ENCODE measurements at places on chromosomes 7 and 10. TPM values are rescaled to one million over a fixed set of nuclear protein-coding genes. Genes with fewer than 3 reads are reported as not detected.

DNA sequence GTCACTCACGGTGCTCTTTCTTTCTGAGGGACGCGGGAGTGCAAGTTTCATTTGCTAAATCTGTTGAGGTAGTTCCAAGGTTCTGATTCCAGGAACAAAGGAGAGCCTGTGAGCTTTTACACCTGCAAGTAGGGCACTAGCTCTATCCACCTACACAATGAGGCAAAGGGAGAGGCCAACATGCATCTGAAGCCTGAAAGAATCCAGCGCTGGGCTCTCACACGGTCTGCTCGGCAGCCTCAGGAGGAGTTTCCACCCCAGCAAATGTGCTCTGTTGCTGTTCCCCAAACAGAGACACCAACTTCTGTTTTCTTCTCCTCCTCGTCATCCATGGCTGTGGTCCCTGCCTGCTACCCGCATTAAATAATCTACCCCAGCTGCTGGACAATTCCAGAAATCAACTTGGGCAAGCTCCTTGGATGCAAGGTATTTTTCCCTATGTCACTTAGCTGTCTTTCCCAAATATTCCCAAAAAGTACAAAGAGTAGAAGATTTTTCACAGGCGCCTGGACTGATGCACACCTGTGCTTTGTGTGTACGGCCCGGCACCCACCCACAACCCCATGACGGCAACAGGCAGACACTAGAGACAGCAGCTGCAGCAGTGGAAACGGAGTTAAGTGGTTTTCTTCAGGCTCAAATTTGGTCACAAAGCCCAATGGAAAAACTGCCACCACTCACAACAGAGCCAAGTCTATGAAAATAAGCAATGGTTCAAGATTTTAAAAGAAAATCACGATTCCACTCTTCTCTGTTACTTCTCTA, 176.8 kb downstream of the ZMYND11 start:
- DNase-seq = no peak

Gene UNCX
- total RNA-seq = not detected

DNA sequence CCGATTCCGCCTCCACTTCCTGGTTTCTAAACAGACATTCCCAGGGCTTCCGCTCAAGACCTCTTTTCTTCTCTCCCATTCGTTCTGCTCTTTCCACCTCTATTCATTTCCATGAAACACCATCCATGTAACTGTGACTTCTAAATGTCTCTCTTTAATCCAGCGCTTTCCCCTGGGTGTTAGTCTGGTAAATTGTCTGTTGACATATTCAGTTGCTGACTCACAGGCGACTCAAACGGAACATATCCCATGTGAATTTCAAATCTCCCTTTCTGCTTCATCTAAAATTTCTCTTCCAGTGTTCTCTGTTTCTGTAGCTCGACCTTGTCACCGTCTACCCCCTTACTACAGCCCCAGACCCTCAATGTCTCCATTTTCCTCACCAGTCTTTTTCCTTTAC, 119.1 kb downstream of the PFKFB3 start:
- DNase-seq = no peak

GRCh38 chr10:5466451-5467206, 32.7 kb downstream of the CALML5 start:
- DNase-seq = peak; percentile 87

Gene SLC13A1
- total RNA-seq = not detected

DNA sequence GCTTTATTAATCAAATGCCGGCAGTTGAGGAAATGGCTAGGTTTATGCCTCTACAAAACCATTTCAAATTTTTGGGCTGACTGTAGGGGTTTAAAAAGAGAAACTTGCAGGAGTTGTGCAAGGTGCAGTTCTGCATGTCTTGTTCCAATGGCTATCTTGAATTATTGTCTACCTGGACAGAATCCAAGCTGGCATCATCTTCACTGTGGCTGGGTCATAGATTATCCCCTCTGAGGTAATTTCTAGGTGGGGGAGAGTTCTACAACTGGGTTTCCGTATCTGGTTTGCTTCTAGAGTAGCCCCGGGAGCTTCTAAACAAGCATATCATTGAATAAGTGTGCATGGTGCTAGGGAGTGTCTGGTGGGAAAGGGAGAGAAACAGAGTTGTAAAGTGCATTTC, 16.9 kb downstream of the BET1 start:
- DNase-seq = no peak

DNA sequence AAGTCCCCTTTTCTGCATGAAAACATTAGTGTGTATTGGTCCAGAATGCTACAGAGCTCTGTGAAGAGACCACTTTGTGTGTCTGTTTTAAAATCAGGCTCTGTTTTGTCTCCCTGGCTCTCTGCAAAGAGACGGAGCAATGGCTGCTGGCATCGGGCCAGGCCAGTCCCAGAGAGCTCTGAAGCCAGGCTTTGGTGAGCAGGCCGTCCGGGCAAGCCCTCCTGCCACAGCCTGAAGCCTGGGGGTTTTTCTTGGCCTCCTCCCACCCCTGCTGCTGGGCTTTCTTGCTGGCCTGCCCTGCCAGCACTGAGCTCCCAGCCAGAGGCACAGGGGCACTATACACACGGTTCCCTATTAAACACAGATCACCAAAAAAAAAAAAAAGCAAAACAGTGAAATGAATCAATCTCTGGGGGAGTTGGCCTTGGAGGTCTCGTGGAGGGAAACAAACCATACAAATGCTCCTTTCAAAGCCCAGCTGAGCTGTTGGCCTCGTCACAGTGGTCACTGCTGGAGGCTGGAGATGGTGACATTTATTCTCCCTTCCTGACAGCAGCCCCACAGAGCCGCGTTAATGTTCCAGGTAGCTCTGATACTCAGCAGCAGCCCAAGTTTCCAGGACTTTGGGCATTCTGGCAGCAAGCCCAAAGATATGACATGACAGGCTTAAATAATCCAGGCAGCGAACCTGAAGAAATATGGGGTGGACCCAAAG, 237.2 kb downstream of the TCF7L2 start:
- DNase-seq = peak; percentile 64

Gene SKIDA1
- total RNA-seq = 2.7 TPM

DNA sequence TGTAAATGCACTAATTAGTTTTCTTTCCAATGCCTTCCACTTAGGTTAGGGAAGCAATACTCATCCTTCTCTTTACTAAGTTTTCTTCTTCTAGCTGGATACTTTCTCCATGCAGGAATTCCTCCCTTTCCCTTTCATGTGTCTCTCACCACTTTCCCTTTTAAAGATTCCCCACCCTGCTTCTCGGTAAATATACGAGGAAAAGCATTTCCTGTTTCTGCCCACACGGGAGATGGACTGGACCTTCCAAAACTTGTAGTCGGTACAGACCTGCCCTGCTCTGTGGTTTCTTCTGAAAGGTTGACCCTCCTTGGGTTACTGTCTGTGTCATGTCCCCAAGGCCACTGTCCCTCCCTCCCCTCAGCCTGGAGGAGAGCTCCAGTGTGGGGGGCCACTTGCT, 58.9 kb upstream of the LYZL2 start:
- DNase-seq = no peak

Gene LRRC18
- not detected for total RNA-seq

DNA sequence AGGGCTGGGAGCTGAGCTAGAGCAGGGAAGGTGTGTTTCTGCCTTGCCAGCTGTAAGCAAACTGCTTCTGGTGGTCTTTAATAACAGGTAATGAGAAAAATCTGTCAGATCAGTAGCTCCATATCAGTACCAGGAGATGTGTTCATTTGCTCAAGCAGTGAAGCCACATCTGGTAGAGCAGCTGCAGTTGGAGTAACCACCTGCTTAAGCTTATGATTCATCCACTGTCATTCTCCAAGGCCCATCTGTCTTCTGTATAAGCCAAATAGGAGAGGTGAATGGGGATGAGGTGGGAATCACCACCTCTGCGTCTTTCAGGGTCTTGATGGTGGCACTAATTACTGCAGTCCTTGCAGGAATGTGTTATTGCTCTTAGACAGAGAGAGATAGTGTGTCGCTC, 18.4 kb upstream of the COBL start:
- no peak for DNase-seq

Gene DRGX
- total RNA-seq = not detected

Gene ABCA13
- under 0.01 TPM for total RNA-seq

GRCh38 chr7:13259930-13260329, 572.5 kb downstream of the ARL4A start:
- no peak for DNase-seq

DNA sequence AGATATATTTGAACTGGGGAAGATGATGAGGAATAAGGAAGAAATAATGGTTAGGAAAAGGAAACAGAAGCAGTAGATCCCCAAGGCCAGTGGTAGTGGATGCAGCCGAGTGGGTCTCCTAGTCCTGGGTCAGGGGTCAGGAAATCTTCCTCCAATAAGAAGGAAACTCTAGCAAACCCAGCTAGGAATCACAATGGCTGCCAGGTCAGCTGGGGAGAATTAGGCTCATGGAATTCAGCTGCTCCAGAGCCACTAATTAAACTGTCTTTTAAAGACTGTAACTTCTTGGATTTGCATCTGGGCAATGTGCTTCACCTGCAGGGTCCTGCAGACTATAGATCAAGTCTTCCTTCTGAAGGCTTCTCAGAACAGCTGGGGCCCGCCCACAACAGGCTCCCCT, 644.4 kb downstream of the KCNMA1 start:
- DNase-seq = no peak

GRCh38 chr7:33701927-33702326, 203.4 kb upstream of the BMPER start:
- no peak for DNase-seq

Gene AFAP1L2
- total RNA-seq = 19.3 TPM

DNA sequence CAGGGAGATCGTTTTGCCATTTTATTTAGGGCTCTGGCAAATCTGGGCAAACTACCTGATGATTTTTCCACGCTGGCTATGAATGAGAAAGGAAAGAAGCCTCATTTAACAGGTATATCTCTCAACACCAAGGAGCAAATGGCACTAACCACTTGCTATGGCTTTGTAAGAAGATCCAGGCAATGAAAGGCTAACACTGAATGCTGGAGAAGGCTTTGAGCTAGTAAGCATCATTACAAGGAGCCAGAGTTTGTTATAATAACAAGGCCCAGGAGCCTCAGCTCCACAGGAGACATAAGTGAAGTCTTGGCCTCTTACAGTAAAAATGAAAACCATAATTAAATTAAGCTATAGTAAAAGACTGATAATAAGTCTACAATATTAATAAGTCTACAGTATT, 123.1 kb downstream of the CNOT4 start:
- DNase-seq = no peak

Gene PCGF6
- total RNA-seq = not detected

- DNase-seq = no peak
Measured at GRCh38 chr10:101256387-101256786, 27.1 kb upstream of the LBX1 start.

DNA sequence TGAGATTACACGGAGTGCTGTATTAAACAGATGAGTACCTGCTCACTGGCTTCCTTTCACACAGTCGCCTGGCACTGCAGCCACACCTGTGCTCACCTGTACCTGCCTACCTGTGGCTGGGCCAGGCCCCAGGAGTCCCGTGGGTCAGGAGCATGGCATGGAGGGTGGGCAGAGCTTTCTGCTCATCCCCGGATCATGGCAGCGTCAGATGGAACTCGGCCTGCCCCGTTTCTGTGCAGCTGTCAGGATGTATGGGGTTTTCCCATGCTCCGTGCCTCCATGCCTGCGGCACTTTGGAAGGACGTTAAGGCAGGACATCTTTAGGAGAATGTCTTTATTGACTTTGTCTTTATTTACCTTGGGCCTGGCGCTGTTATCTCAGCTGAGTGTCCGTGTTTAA, 112.2 kb downstream of the MGMT start:
- no peak for DNase-seq

Gene WIPF3
- not detected for total RNA-seq

Gene GPRIN2
- total RNA-seq = 11.4 TPM

DNA sequence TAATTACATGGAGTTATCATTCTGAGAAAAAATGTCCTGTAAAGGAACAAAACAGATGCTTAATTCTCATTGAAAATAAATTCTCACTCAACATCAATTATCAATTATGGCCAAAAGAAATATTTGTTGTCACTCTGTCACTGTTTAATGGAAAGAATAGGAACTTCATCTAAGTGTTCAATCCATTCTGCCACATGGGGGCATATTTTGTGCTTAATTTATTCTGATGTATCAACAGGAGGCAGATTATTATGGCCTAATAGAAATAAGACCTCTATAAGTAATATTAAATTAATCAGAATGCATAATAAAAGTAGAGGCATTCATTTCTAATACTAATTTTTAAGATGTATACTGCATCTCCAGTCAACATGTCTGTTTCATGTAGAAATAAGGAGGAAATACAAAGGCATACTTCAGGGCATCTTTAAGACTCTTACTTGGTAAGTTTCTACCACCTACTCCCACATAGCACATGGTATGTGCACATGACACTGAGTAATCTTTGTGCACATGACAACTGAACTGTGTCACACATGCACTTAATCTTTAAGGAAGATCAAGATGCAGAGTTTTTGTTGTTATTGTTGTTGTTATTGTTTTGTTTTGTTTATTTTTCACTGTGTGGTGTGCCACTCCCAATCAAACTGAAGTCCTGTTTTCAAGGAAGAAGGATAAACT, 420.4 kb upstream of the SEMA3A start:
- no peak for DNase-seq

DNA sequence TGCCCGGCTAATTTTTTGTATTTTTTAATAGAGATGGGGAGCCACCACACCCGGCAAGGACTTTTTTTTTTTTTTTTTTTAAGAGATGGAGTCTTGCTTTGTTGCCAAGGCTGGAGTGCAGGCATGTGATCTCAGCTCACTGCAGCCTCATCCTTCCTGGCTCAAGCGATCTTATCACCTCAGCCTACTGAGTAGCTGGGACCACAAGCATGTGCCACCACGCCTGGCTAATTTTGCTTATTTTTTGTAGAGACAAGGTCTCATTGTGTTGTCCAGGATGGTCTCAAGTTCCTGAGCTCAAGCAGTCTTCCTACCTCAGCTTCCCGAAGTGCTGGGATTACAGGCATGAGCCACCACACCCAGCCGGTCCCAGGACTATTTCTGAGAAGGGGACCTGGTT, 9.3 kb upstream of the MCU start:
- DNase-seq = no peak

GRCh38 chr7:18906901-18907300, 210.5 kb downstream of the TWIST1 start:
- DNase-seq = no peak

Gene SFTPD
- not detected for total RNA-seq

- DNase-seq = no peak
Measured at GRCh38 chr7:73894733-73895551, 34.0 kb downstream of the TMEM270 start.

GRCh38 chr7:27697861-27698430, 35.3 kb upstream of the HIBADH start:
- peak; percentile 59 for DNase-seq

- DNase-seq = no peak
Measured at GRCh38 chr10:22476601-22477321, 131.5 kb downstream of the SPAG6 start.
